ENCODE measurements at places on chromosomes 11 and 22.

- no peak for DNase-seq
These were observed 85.5 kb downstream of the ETS1 start for GRCh38 chr11:128501632-128502549.

GRCh38 chr22:49323751-49324415 lies 503.8 kb downstream of the BRD1 start:
- no peak for DNase-seq

DNA sequence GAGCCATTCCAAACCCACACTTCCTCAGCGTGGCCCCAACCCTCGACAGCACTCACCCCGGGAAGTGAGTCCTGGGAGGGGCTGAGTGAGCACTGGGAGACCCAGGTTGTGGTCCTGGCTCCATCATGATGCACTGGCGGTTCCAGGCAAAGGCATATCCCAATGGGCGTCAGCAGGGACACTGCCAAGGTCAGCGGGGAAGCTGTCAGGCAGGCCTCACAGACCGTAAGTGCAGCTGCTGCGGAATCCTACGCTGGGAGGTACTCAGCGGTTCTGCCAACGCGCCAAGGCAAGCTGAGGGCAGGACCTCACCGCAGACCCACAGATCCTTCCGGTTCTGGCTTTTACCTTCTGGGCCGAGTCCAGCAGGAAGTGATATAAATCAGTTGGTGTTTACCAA lies 1.4 kb upstream of the GAL3ST1 start:
- no peak for DNase-seq

DNA sequence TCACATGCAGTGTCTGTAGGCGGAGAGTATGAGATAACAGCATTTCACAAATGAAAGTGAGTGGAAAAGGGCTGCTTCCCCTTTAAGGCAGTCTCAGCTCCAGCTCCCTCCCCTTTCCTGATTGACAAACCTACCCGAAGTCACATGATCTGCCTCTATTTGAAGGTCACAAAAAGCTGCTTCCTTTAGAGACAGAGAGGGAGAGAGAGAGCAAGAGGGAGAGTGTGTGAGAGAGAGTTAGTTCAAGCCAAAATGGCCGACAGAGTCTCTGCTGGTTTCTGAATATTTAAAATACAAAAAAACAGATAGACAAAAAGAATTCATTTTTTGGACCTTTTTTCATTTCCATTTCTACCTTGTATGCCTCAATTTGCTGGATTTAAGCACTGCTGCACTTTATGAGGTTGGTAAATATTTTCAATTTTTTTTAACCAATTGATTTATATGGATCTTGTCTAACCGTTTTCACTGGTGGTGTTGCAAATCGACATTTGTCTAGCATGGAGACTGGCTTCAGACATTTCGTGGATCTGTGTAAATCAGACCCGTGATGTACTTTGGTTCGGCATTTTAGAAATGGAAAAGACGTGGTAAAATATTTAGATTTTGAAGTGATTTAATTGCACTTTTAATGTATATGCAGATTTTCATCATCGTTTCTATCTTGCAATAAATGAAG lies at the start of gene TNRC6B:
Gene TNRC6B (plus strand): TSS at position 188 of the 679 bp plus-strand sequence. CDS start 211 bp downstream, at position 399.
- DNase-seq: peak; percentile 74

DNA sequence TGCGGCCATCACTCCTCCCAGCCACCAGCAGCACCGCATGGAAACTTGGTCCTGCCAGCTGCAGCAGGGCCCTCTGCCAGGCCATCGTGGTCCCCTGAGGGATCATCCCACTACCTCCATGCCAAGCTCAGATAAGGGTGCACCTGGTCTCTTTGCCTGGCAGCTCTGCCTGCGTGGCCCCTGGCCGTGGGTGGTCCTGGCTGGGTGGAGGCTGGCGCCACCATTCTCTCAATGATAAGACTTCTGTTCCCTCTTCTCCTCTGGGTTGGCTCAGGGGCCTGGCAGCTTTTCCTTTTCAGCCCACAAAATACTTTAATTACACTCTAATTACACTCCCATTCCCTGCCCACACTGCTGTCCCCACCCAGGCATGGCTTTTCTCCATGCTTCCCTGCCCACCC lies 26.8 kb upstream of the TSKU start:
- DNase-seq: no peak

- no peak for DNase-seq
These were observed 55.3 kb downstream of the NFAM1 start for GRCh38 chr22:42376711-42377554.

DNA sequence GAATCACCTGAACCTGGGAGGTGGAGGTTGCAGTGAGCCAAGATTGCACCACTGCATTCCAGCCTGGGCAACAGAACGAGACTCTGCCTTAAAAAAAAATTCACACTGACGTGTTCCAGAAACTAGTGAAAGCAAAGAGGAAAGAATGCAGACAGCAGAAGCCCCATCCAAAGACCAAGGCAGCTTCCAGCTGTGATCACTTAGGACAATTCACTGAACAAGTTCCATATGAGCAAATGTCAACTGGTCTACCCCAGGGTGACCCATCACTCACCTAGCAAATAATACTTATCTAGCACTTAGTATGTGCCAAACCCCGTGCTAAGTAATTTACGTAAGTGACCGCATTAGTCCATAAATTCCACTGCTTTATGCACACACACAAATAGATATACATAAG lies 138.9 kb downstream of the LARGE1 start:
- DNase-seq: no peak

DNA sequence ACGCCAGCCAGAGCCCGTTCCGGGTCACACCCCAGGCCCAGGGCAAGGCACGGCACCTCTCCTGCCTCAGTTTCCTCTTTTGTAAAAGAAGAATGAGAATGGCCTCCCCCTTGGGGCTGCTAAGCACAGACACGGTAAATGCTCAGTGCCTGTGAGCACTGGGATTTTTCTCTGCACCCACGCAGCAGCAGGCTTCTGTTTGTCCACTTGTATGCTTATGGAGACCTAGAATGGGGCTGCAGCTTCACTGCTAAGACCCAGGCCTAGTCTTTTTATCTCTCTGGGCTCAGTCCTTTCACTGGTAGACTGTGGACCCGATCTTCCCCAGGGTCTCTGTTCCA lies 1327.9 kb downstream of the TBC1D22A start:
- no peak for DNase-seq

GRCh38 chr11:126132319-126132718 lies 69.7 kb upstream of the CDON start:
- no peak for DNase-seq

- no peak for DNase-seq
These were observed 184.4 kb upstream of the NARS2 start for GRCh38 chr11:78759071-78759470.

GRCh38 chr11:72301486-72301885 lies 57.5 kb upstream of the PHOX2A start:
- DNase-seq: no peak

GRCh38 chr22:24761888-24762675 lies 12.4 kb downstream of the PIWIL3 start:
- DNase-seq: no peak

DNA sequence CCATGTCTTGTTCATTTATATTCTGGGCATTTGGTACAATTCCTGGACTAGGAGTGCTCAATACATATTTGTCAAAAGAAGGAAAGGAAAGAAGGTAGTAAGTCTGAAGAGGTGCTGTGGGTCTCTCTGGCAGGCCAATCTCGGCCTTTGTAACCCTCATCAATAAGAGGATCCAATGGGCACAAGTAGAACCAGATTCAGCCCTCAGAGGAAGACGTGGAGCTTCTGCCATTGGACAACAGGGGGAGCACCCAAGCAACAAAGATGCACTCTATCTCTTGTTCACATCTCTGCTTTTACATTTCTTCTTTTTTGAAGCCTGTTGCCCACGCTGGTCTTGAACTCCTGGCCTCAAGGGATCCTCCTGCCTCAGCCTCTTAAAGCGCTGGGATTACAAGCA lies 2.2 kb upstream of the VPS11 start:
- peak; percentile 38 for DNase-seq

DNA sequence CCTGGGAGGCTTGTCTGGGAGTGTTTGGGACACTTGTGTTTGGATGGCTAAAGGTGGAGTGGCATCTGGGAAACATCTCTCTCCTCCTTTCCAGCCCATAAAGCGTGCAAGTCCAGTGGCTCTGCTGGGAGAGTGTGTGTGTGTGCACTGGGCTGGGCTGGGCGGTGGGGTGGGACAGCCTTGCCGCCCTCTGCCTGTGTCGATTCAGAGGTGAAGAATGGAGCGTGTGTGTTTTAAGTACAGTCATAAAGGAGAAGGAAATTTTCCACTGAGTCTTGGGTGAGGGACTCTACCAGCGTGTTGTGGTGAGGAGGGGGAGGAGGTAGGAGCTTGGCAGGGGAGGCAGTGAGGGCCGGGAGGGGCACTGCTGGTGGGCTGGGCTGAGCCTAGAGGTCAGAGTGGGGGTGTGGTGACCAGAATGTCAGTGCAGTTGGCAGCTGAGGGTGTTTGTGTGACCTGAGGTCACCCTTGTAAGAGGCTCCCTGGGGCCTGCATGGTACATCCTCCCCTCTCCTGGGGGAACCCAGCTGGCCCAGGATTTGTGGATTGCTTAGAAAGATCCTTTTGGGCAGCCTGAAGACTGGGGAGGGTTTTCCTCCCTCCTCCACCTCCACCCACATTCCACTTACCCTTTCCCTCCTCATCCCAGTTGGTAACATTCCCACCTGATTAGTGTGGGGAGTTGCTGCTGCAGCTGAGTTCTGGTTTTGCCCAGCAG lies 1.7 kb downstream of the TIMP3 start:
- no peak for DNase-seq

DNA sequence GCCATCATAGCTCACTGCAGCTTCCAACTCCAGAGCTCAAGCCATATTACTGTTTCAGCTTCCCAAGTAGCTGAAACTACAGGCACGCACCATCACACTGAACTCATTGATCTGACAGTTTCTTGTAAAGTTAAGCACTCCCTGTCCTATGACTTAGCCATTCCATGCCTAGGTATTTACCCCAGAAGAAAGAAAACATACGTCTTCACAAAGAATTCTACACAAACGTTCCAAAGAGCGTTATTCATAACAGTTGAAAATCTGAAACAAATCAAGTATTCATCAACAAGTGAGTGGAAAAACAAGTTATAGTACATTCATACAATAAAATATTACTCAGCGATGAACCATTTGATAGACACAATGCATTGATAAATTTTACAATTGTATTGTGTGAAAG lies 7.8 kb upstream of the NLRP10 start:
- DNase-seq: no peak

DNA sequence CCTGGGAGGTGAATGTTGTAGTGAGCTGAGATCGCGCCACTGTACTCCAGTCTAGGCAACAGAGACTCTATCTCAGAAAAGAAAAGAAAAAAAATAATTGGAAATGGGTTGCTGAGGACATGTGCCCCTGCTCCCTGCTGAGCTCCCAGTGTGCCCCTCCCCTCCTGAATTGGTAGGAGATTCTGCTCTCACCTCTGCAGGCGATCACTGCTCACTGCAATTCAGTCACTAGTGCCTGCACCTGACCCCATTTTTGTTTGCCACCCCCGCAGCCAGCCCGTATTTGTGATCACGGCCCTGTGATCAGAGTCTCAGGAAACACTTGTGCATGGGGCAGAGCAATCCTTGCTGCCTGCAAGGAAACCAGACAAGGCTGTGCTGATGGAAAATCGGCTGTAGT lies 16.3 kb upstream of the SEC14L3 start:
- DNase-seq: no peak

- DNase-seq: no peak
These were observed 20.5 kb upstream of the SCGB1A1 start for GRCh38 chr11:62398011-62398994.

GRCh38 chr11:91199866-91200265 lies 977.0 kb upstream of the CHORDC1 start:
- DNase-seq: no peak

DNA sequence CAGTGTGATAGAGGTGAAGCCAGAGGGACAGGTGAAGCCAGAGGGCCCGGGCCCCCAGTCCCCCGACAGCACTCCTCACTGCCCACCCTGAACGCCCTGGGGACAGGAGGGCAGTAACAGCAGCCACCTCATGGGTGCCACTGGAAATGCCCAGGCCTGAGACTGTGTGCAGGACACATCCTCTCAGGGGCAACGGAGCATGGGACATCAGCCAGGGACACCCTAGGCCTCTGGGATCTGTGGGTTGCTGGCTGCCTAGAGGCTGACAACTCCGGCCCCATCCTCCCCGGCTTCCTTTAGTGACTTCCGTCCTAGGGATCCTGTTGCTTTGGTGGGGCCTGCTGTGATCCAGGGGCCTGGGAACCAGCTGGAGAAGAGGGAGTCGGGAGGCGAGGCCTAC lies 17.4 kb upstream of the BAIAP2L2 start:
- no peak for DNase-seq

DNA sequence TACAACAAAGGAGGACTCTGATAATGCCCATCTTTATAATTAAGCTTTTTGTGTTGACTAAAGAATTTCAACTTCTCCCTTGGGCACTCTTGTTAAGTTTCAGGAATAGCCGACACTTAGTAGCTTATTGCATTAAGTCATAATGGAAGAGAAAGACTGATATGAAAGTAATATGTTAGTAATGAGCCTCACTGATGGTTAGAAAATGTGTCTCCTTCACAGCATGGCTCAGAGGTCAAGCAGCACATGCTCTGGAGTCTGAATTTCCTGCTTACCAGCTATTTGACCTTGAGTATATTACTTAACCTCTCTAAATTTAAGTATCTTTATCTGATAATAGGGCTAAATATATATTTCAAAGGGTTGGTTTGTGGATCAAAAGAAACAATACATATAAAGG lies 39.0 kb downstream of the PDGFD start:
- DNase-seq: no peak

DNA sequence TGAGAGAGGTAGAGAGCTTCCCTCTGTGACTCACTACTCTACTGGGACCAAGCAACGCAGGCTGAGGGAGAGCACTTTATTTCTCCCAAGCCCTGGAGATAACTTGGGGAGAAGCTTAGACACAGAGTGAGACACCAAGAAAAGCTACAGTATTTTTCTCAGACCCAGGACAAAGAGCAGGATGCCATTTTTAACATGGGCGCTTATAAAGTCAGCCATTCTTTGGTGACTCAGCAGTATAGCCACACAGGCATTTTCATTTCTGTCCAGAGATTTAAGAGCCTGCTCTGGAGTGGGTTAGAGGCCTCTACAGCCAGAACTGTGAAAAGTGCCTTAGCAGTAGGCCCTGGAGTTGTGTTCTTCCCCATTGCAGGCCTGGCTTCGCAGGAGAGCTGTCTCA lies 55.0 kb upstream of the GLYAT start:
- DNase-seq: no peak

DNA sequence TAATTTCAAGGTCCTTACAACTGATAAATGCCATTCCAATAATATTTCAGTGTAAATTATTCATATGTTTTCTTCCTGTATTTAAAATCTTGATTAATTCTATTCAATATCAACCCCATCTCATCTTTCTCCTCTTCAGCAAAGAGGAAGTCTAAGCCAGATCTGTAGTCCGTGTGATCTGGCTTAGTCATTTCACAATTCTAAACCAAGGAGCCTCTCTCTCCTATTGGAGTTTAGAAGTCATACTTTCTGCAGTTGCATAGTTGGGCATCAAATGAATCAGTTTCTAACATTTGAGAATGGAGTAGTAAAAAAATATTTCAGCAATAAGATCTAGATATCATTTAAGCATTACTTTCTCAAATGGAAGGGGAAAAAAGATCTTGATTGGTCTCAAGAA lies 354.9 kb downstream of the JRKL start:
- no peak for DNase-seq

DNA sequence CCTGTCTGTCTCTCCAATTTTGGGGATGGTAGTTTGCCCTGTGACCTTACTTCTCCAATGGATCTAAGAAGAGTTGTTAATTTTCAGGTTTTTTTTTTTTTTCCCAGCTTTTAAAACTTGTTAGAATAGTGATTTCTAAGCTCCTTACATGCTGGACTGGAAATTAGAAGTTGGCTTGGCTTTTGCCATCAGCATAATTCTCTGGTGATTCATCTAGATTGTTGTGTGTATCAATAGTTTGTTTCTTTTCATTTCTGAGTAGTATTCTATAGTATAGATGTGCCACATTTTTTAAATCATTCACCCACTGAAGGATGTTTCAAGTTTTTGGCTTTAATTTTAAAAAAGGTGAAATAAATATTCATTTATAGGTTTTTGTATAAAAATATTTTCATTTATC lies 51.4 kb downstream of the ADAMTS15 start:
- DNase-seq: no peak
